ENCODE measurements at places on chromosomes 1 and 21.
A peak's percentile ranks its signal among the peaks of the same experiment; 100 is the strongest.

DNA sequence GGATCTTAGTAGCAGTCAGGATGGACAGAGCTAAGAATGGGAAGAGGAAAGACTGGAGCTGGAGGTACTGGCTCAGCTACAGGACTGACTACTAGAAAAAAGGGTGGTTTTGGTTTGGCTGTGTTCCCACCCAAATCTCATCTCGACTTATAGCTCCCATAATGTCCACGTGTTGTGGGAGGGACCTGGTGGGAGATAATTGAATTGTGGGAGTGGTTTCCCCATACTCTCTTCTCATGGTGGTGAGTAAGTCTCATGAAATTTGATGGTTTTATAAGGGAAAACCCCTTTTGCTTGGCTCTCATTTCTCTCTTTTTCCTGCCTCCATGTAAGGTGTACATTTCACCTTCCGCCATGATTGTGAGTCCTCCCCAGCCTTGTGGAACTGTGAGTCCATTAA lies 466.5 kb upstream of the DEPDC1 start:
- no peak for DNase-seq

GRCh38 chr21:31875496-31876015 lies 2.7 kb downstream of the HUNK start:
- no peak for DNase-seq

DNA sequence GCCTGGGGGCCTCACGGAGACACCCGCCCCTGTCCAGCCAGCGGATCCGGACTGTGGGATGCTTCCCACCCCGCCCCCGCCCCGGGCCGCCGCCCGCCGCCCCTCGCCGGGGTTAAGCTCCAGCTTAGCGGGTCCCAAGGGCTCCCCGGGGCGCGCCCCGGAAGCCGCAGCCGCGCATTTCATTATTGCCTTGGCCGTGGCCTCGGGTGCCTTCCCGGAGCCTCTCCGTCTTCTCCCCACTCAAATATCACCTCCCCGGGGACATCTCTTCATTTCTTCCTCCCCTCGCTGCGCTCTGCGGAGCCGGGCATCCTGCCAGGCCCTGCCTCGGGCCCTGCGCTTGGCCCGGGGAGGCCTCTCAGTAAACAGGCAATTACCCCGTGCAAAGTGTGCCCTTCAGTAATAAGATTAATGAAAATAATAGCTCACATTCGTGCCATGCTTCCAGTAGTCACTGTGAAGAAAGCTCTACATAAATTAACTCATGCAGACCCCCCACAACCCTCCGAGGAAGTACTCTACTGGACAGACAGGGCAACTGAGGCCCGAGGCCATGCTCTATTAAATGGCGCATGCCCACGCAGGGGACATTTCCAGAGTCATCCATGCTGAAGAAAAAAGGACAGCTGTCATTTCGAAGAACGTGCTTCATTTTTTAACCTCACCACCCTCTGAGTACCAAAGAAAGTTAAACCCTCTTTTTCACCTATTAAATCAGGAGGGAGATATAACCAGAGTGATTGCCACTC lies 49.9 kb upstream of the LAPTM5 start:
- DNase-seq = no peak

GRCh38 chr1:160375788-160376524 lies 9.1 kb downstream of the NHLH1 start:
- DNase-seq = peak; percentile 31

DNA sequence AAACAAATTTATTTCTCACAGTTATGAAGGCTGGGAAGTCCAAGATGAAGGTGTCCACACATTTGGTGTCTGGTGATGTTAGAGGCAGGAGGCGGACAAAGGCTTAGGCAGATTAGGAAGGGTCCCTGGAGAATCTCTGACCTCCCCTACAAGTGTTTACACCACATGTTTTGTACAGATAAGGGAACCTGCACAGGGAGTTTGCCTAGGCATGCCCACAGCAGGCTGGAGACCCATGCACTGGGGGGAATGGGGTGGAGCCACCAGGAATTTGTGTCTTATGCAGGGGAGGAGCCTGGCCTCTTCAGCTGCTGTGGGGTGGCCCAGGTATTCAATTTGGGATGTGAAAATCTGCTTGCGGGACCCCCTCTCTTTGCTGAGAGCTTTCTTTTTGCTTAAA lies 131.3 kb downstream of the PATJ start:
- DNase-seq = no peak

DNA sequence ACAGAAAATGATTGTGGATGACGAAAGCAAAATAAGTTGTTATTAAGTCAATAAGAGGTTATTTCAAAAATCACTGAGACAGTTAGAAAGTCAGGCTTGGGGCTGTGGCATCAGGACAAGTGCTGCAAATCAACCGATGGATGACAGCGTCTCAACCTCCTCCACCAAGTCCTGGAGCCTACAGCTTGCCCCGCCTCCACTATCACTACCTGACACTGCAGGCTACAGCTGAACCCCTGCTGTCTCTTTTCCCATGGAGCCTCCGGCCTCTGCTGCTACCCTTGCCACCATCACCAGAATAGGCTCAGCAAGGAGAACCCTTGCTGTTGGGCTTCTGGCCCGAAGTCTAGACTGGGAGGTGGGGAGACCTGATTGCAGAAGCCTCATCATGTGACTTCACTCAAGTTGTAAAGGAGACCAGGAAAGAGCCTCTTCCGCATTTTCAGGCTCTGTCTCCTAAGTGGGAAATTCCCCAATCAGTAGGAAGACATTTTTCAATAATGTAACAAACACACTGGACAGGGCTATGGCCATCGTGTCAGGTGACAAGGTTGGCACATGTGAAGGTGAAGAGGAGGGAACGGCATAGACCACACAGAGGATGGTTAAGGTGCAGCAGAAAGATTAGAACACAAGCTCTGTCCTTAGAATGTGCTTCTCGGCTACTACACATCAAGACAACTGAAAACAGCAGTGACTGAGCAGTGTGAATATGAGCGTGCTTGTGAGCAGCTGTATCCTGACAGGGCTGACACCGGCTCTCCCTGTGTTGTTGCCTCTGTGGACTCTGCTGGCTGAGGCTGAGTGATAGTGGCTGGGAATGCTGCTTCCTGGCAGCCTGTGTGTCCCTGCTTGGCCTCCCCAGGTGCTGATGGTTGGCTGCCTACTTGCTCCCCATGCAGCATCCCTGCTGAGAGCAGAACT lies 660.7 kb downstream of the PTPRU start:
- DNase-seq = no peak

GRCh38 chr1:228190778-228191177 lies 17.1 kb upstream of the OBSCN start:
- no peak for DNase-seq

GRCh38 chr1:164519426-164519825 lies 39.6 kb upstream of the PBX1 start:
- no peak for DNase-seq

GRCh38 chr21:24175106-24175505 lies 1432.2 kb downstream of the MRPL39 start:
- DNase-seq = no peak

GRCh38 chr1:8378178-8378577 lies 60.3 kb downstream of the SLC45A1 start:
- no peak for DNase-seq

DNA sequence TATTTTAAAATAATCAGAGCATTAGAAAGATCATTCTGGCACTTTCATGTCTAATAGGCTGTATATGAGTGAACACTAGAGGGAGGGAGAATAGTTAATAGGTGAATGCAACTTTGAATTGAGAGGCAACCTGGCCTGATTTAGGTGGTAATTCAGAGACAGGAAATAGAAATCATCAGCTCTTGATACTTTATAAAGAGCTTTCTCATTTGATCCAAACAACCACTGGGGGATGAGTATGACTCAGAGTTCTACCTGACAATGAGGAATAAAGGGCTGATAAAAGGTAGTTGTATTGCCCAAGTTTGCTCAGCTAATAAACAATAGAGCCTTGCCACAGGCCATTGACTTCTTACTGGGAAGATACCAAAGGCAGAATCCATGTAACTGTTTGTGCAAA lies 5.2 kb upstream of the FAM89A start:
- no peak for DNase-seq

DNA sequence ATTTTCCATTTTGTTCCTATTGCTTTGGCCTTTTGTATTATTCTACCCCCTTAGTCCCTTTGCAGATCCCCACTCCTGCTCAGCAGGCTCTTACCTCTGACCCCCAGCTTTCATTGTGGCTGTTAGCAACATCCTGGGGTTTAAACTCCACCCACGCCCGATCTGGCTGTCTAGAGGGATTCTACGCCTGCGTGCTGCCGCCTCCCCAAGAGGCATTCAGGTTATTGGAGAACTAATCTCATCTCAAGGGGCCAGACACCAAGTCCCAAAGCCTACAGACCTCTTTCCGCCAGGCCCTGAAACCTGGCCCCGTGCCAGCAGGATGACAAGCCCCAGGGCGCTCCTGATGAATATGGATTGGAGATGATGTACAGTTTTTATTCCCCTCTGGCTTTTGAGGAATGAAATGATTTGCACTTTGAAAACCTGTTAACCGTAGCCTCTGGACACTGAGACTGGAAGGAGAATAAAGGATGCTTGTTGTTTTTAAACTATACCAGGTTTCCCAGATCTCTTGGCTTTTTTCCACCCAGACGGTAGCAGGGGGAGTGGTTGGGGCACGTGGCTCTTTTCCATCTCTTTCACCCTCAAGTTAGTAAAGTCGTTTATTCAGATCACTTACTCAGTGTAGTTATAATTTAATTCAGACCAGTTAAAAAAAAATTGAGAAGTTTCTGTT lies 14.5 kb upstream of the IKBKE start:
- no peak for DNase-seq
